ENCODE measurements at places on chromosomes 1 and 21.

DNA sequence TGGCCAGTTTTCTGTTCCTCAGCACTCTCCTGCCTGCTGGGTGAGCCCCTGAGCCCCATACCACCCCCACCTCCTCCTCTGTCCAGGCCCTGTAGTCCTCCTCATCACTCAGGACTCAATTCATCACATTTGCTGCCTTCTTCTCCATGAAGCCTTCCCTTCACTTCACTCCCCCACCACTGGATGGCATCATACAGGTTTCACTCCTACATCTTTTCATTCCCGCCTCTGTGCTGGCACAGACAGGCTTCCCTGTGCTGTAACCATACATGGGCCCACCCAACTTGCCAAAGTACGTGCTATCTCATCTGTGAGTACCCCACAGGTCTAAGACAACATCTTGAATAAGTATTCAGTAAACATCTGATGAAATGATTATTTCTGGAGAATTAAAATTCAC lies 56.9 kb downstream of the SLC45A1 start:
- DNase-seq = peak; percentile 25

DNA sequence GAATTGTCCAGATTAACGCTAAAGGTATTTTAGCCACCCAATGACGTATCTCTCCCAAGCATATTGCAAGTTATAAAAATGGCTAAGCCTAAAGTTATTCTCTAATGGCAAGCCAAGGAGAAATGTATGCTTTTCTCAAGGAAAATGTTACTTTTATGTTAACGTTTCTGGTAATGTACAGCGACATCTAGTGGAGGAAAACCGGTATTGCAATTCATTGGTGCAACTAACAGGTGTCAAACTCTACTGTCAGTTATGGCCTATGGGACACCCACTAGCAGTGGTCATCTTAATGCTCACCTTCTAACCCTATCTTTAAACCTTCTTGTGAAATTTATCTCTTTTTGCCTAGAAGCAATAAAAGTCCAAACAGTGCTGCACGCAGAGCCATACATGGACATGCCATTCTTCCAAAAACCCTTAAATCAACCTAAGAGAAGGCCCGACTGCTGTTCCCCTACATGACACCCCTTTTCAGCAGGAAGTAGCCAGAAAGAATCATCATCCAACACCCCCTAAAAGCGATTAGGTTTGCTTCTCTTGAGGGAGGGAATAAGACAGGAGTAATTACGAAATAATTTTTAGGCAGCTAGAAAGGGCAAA lies 68.7 kb upstream of the LRIF1 start:
- peak; percentile 18 for DNase-seq

GRCh38 chr1:33599516-33600115 lies 127.2 kb downstream of the ZSCAN20 start:
- DNase-seq = no peak

GRCh38 chr21:46100020-46100419 lies 2.1 kb downstream of the COL6A2 start:
- no peak for DNase-seq

DNA sequence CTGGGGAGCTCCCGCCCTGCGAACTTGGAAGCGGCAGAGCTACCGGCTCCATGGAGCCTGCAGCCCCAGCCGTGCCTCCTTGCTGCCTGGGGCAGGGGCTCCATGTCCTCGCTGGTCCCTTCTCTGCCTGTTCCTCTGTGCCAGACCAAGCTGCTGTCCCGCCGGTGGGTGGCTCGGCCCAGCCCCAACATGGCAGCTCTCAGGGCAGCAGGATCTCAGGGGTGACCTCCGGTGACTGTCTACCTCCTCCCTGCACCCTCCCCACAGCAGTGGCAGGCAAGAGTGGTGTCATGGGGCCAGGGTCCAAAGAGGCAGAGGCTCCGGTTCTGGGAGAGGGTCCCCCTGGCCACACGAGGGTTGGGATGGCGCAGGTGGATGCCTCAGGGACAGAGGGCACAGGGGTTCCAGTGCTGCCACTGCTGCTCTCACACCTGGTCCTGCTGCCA lies 45.8 kb downstream of the ATP6V1G3 start:
- DNase-seq = no peak

DNA sequence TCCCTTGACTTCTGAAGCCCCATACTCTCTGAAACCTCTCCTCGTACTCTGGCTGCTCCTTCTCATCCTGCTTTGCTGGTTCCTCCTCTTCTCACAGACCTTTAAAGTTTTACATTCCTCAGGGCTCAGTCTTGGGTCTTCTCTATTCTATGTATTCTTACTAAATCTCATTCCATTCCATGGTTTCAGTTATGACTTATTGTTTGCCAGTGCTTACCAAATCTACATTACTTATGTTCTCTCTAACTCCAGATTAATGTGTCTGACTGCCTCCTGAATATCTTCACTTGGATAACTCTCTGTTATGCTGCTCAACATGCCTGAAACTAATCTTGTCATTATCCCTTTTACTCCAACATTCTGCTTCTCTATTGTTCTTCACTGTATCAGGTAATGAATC lies 5.4 kb upstream of the SLC35D1 start:
- DNase-seq = no peak

GRCh38 chr1:191752342-191752741 lies 405.9 kb upstream of the RGS18 start:
- DNase-seq = no peak

GRCh38 chr1:215056584-215056983 lies 26.0 kb upstream of the KCNK2 start:
- no peak for DNase-seq

DNA sequence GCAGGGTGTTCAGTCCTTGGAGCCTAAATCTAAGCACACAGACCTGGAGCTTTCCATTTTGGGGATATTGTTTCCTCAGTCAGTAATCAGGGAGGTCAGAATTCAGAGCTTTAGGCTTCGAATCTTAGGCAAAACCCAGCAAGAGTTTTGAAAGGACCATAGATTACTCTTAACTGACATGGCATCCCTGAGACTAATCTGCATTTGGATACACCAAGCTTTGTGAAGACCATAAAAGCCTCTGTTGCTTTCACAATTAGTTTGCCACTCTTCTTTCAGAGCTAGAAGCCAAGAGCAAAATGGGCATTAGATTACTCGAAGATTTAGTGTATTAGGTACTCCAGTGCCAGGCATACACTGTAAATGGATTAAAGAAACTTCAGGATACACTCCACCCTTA lies 131.8 kb upstream of the GREM2 start:
- no peak for DNase-seq

GRCh38 chr1:156435545-156436140 lies 64.9 kb downstream of the MEF2D start:
- peak; percentile 37 for DNase-seq

GRCh38 chr1:26923711-26924110 lies 2.2 kb downstream of the NUDC start:
- no peak for DNase-seq

DNA sequence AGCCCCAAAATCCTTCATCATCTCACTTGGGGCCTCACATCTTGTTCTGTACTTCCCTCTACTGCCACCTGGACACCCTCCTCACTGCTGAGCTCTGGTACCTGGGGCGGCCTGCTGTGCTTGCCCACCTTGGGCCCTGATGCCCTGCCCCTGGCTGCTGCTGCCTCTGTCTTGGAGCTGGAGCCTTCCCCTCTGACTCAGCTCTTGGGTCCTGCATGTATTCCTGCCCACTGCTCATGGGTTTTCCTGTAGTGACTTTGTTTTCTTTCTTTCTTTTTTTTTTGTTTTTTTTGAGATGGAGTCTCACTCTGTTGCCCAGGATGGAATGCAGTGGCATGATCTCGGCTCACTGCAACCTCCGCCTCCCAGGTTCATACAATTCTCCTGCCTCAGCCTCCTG lies 37.5 kb downstream of the TRAPPC10 start:
- DNase-seq = no peak

DNA sequence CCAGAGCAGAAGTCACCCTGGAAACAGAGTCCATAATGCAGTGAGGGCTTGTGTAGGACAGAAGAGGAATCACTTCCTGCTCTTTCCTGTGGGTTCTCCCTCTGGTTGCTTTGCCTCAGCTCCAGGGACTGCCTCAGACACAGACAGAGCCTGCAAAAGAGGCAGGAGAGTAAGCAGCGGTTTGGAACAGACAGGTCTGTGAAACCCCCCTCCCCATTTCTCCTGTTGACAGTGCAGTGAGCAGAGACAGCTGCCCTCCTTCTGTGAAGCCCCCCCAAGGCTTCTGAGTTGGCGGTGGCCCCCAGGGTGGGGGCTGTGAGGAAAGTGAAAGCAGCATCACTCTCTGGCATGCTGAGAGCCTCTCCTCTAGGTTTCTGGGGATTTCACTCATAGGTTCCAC lies 53.0 kb downstream of the MAB21L3 start:
- no peak for DNase-seq

DNA sequence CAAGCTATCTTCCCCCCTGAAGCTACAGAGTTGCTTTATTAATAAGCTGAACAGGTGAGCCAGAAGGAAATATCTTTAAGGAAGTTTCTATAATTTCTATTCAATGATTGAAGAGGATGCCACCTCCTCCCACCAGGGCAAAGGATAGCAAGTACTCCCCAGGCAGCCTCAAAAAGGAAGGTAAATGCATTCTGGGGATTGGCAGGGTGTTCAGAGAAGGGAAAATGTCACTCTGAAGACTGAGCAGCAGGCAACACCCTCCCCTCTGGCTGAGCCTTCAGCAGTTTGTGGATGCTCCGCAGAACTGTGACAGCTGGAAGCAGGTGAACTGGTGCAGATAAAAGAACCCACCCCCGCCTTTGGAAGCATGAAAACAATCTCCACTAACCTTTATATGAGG lies 140.8 kb downstream of the BRINP2 start:
- DNase-seq = no peak

GRCh38 chr21:43907751-43908150 lies 42.7 kb downstream of the AGPAT3 start:
- no peak for DNase-seq

DNA sequence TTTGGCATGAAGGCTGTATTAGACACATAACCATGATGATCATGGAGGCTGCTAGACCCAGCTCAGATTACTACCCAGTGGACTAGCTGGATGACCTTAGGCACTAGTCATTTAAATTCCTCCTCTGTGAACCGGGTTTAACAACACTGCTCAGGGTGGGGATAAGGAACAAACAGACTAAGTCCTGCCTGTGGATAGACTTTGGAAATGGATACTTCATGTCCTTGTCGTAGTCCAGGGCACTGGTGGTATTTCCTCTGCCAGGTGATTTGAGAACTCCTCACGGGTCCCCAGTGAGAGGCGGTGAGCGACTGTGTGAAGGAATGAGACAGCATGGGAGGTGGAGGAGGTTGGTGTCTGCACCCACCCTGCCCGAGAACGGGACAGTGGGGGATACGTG lies 72.9 kb upstream of the SELENON start:
- DNase-seq = no peak

- no peak for DNase-seq
Measured at GRCh38 chr1:48576565-48576964, 104.6 kb upstream of the SPATA6 start.

DNA sequence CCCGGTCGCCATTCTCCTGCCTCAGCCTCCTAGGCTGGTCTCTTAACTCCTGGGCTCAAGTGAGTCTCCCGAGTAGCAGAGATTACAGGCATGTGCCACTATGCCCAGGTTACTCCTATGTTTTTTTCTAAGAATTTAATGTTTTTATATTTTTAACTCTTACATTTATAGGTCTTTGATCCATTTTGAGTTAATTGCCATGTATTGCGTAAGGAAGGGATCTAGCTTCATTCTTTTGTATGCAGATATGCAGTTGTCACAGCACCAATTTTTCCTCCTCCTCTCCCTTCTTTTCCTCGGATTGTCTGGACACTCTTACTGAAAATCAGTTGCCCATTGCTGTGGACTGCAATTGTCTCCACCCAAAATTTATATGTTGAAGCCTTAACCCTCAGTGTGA lies 11.5 kb downstream of the BTBD8 start:
- no peak for DNase-seq

DNA sequence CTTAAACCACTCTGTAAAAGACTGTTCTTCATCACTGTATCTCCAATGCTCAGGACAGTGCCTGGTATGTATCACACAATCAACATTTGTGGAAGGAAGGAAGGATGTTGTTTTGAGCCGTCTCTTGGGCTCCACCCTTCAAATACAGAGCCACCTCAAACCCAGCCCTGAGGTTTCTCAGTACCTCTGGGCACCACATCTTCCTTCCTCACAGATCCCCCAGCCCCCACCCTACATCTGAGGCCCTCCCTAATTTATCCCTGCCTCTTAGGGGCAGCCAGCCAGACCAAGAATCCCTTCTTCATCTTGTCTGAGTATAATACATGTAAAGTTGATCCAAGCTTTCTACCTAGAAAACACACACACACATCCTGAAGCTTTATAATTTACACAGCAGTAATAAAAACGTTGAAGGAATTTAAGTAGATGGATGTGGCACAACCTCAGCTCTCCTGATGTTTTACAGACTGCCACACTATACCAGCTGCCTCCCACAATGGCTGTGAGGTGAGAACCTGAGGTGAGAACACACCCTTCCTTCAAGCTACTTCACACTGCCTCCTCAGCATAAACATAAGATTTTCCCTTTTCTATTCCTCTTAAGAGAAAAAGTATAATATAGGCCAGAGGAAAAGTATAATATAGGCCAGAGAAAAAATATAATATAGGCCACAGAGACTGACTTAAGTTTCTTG lies 48.5 kb downstream of the CDC7 start:
- DNase-seq = peak; percentile 32

GRCh38 chr1:93033785-93034184 lies 45.3 kb upstream of the MTF2 start:
- DNase-seq = peak; percentile 63

DNA sequence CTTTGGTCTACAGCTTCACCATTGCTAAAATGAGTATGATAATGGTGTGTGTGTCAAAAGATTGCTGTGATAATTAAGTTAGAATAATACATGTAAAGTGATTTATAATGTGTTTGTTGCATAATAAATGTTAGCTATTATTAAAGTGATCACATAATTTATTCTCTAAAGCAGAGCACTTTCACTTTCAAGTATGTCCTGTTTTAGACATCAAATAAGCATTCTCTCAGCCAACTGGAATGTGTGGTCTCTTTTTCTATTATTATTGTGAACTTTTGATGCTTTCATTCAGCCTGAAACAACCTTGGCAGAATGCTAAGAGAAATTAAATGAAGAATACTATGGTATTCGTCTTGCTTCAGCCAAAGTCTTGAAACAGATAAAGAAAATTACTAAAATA lies 102.8 kb upstream of the COL11A1 start:
- DNase-seq = no peak

DNA sequence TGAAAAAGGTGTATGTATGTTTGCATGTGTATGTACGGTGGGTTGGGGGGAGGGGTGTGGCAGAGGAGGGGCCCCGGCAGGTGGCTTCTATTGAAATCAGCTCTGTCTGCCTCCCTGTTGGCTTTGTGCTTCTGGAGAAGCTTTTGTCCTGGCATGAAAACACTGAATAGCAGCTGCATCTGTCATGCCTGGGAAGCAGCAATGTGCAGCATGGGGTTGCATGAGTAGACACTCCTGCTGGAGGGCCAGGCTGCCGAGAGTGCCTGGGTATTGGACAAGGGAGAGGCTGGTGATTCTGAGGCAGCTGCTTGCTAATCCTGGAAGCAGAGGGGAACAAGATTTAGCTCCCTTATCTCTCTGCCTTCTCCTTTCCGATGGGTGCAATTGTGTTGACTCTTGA lies 20.5 kb downstream of the MAPKAPK2 start:
- no peak for DNase-seq
